Stimulated activated CD4-positive, alpha-beta T cell treated with anti-CD3 and anti-CD28 coated beads, Interleukin-15, amount 100 ng/mL, for 1 hour (primary cell): ENCODE measurements at places on chromosomes 6 and 20.
A peak's percentile ranks its signal among the peaks of the same experiment; 100 is the strongest.

DNA sequence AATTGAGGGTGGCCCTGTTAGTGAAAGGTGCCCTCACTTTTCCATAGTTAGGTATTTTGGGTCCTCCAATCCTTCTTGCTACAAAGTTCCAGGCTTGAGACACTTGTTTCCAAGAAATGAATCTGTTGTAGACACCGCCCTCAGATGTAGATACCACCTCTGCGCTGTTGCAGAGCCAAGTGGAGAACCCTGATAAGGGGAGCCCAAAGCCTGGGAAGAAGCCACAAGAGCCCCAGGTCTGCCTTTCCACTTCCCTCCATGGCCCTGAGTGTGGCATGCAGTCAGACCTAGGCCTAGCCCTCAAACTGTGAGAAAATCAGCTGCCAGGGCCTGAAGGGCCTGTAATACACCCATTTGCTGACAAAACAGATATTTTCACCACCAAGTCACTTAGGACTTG, 37.1 kb downstream of the DTD1 start:
- DNase-seq, result no peak

GRCh38 chr20:51444467-51444866, 98.1 kb downstream of the NFATC2 start:
- DNase-seq, result no peak

GRCh38 chr20:50708845-50709635, 17.7 kb upstream of the RIPOR3 start:
- DNase-seq, result no peak

GRCh38 chr20:44234566-44235317, 12.4 kb upstream of the GDAP1L1 start:
- DNase-seq, result no peak

DNA sequence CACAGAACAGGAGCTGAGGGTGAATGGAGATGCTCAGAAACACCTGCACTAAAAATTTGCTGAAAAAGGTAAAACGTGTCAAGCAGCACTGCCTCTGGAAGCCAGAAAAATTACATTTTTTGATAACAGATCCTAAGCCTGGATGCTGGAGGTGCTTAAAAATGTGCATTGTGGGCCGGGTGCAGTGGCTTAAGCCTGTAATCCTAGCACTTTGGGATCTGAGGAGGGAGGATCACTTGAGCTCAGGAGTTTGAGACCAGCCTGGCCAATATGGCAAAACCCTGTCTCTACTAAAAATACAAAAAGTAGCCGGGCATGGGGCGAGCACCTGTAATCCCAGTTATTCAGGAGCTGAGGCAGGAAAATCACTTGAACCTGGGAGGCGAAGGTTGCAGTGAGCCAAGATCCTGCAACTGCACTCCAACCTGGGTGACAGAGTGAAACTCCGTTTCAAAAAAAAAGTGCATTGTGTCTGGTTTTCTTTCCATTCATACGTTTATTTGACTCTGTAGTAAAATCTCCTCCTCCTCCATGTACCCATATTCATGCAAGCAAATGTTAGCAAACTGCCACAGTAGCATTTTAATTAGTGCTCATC, 587 bp upstream of the BTN3A1 start:
- no peak for DNase-seq

DNA sequence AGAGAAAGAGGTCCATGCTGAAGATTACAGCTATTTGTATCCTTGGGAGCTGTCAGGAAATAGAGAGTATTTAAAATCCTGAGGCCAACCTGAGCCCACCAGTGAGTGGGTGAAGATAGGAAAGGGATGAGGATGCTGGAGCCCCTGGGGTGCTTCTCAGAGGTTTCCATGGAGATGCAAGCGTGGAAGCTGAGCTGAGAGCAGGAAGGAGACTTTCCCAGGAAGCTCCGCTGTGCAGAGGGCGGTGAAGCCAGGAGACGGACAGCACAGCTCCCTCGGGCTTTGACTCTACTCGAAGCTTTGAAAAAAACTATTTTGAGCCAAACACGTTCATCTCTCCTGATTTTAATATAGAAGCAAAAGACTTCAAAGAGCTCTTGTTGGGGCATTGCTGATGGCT, 222.1 kb downstream of the SMOC2 start:
- DNase-seq, result no peak

DNA sequence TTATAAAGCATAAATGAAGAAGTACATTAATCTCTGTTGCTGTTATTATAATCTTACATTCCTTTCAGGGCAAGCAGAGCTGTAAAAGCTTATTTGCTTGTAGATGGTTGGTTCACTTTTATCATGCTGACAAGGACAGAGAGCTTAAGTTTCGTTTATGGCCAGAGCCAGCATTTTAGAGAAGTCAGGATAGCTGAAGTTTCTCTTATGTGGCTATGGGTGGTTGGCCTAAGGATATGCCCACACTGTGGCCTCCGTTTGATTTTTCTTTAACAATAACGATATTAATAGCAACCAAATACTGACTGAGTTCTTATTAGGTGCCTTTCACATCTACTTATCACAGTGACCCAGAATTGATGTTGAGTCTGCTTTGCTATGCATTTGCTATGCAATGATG, 78.5 kb downstream of the FARS2 start:
- DNase-seq, result no peak

GRCh38 chr20:31542201-31542842, 28.1 kb downstream of the HM13 start:
- no peak for DNase-seq

DNA sequence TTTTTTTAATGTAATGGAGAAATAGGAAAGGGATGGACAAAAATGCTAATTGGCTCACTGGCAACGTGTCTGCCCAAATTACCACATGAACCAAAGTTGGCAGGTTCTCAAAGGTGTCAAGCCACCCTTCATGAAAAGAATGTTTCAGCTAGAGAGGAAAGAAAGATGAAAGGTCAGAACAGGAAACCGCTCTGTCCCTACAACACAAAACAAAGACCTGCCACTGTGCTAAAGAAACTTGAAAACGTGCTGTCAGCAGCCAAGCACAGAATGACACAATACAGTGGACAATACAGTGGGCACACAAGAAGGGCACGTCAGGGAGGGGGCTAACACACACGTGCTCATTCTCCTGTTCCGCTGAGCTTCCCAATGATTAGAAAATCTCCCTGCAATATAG, 4.9 kb downstream of the PREP start:
- DNase-seq, result no peak

DNA sequence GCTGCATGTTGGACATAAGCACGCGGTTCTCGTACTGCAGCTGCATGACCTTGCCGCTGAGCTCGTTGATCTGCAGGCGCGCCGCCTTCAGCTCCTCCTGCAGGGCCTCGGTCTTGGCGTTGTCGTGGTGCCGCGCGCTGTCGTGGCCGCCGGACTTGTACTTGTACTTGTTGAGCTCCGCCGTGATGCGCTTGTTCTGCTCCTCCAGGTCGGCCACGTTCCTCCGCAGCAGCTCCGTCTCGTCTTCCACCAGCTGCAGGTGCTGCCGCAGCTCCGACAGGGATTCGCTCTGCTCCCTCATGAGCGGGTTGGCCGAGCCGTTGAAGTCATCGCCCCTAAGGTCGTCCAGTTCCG, 16.6 kb upstream of the KIAA0408 start:
- DNase-seq, result no peak

DNA sequence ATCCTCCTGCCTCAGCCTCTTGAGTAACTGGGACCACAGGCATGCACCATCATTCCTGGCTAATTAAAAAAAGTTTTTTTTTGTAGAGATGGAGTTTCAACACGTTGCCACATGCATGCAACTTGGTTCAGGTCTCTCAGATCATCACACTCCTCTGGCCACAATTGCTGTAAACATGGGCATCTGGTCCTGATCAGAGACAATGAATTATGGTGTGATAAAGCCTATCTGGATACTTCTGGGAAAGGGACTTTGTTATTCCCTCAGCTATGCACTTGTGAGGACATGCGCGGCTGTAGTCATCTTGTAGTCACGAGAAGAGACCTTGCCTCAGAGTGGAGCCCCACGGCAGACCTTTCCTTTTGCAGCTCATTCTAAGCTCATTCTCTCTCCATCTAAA, 210.9 kb upstream of the ZFP64 start:
- no peak for DNase-seq

DNA sequence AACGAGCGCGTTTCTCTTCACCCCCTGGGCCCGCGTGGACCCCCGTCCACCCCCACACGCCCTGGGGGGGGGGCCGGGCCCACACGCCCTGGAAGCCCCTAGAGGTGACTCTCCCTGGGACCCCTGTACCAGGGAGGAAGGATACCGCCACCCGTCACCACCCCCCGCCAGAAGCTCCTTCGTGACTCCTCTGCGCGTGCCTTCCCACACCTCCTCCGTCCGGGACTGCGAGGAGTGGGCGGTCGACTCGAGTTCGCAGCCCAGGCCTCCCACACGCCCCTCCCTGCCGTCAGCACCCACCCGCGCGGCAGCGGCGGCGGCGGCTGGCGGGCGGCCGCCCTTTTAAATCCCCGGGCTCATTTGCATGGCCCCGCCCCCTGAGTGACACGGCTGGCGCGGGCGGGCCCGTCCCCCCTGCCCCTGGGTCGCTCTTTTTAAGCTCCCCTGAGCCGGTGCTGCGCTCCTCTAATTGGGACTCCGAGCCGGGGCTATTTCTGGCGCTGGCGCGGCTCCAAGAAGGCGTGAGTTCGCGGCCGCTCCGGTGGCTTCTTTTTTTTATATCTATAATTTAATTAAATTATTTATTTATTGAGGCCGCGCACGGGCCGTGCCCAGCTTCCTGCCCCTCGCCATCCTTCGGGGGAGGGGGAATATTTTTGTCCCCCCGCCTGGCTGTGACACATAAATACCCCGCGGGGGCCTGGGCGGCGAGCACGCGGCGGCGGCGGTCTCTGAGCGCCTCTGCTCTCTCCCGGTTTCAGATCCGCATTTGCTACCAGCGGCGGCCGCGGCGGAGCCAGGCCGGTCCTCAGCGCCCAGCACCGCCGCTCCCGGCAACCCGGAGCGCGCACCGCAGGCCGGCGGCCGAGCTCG, at the start of gene HMGA1:
HMGA1 (plus strand) TSS at position 431 of the 873 bp plus-strand sequence. CDS start 3,908 bp downstream, outside the sequence.
- DNase-seq, result peak; percentile 92

DNA sequence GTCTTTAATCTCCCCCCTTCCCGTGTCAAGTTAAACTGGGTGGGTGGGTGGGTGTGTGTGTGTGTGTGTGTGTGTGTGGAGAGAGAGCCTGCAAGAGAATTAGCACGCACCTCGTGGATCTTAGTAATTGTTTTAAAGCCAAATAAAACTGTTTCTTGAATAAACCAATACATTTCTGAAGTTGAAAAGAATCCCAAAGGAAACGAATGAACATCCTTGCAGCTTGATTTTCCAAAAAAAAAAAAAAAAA, 381 bp upstream of the BICRAL start:
- no peak for DNase-seq

DNA sequence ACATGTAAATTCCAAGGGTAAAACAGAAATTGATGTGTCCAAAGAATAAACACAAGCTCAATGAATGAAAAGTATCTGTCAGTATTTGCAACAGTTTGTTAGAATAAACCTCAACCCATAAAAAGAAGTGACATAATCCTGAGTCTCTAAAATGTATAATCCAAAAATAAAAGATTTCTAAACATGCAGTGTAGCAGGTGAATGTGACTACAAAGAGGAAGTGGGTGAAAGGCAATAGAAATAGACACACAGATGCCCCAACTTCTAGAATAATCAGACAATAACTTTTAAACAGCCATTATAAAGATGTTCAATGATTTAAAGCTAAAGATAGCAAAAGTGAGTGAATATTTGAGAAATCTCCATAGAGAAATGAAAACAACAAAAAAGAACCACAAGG, 1009.2 kb upstream of the GJE1 start:
- DNase-seq, result no peak

- no peak for DNase-seq
Observed at GRCh38 chr6:20705741-20706140, 171.5 kb downstream of the CDKAL1 start.

DNA sequence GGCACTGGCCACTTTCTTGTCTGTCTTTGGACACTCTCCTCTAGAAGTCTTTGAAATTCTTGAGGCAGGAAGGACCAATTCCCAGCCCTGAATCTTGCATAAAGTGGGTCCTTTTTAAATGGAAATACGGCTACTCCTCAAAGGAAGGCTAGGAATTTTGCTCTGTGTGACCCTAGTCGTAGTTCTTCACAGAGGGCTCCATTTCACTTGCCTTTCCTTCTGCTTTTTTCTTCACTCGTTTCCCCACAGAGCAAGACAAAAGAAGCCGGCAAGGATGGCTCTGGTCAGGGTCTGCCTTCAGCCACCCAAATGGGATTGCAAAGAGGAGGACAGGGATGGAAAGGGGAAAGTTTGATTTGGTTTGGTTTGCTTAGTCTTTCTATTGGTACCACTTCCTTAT, 25.8 kb downstream of the HLA-E start:
- no peak for DNase-seq

DNA sequence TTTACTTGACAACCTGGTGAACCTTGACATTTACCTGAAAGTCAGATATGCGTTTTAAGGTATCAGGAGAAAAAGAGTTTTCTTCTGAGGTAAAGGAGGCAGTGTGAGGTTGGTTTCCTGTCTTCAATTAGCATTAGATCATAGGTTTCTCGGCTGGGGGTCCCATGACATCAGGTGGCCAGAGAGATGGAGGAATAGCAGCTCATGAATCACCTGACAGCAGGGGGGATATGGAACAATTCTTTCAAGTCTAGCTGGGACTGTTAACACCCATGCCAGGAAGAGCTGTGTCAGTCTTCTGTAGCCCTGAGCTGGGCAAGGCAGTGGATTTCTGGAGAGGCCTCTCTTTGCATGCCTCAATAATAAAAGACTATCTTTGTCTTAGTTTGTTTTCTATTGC, 108.0 kb upstream of the TMEM170B start:
- no peak for DNase-seq

GRCh38 chr6:96735332-96735731, 101.9 kb downstream of the GPR63 start:
- no peak for DNase-seq

DNA sequence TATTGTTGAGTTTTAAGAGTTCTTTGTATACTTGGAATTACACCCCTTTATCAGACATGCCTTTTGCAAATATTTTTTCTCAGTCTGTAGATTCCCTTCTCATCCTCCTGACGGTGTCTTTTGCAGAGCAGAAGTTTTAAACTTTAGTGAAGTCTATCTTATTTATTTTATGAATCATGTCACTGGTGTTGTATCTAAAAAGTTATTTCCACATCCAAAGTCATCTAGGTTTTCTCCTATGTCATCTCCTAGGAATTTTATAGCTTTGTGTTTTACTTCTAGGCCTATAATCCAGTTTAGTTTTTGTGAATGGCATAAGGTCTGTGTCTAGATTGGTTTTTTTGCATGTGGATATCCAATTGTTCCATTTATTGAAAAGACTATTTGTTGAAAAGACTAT, 271.3 kb downstream of the KIF16B start:
- DNase-seq, result no peak

- no peak for DNase-seq
Observed at GRCh38 chr6:33962246-33963027, 158.6 kb upstream of the MLN start.

DNA sequence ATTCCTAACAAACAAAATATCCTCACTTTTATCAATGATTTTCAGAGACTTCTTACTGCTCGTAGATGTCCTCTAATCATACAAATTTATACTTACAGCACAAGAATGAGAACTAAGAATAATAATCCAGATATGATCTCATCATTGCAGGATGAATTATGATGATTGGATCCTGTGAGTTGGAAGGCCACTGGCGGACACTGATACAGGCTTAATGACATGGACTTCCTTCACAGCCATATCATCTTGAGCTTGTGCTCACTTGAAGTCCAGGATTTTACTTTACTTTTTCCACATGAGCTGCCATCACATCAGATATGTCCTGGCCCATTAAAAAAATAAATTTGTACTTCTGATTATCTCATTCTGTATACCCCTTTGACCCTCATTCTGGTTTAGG, 94.3 kb downstream of the NKAIN2 start:
- DNase-seq, result no peak
